Astrocyte (in vitro differentiated cells and primary cell): ENCODE measurements at places on chromosomes 1 and 21.

- H3K36me3 ChIP-seq = no peaks in the 10 kb centered on the region
- no peaks in the 10 kb centered on the region for H3K27me3 ChIP-seq
- H3K4me1 ChIP-seq = peaks cover 3% of the 10 kb centered on the region
- DNase-seq = no peak
These were observed 4.2 kb upstream of the ACADM start for GRCh38 chr1:75720325-75720724.

- H3K27ac ChIP-seq = no peak overlapping the region
- H3K4me3 ChIP-seq = no peak overlapping the region
- no peak for DNase-seq
- peaks cover 13% of the 10 kb centered on the region for H3K27me3 ChIP-seq
These were observed 2.8 kb downstream of the LAPTM5 start for GRCh38 chr1:30754684-30755171.

DNA sequence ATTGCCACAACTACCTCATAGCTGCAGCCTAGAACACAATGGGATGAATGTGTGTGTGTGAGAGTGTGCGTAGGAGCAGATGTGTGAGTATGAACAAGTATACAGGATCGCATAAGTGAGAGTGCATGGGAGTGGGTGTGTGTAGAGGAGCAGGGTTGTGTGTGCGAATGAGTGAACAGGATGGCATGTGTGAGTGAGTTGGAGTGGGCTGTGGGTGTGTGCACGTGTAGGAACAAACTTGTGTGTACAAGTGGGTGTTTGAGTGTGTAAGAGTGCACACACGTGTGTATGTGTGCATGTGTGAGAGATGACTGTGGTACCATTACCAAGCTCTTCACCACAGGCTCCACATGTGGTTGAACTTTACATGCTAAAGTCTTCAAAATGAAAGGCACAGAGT, 175.4 kb upstream of the EDN2 start:
- no peak overlapping the region for H3K4me3 ChIP-seq
- H3K27me3 ChIP-seq = no peaks in the 10 kb centered on the region
- DNase-seq = no peak
- H3K27ac ChIP-seq = no peak overlapping the region
- H3K36me3 ChIP-seq = no peaks in the 10 kb centered on the region

DNA sequence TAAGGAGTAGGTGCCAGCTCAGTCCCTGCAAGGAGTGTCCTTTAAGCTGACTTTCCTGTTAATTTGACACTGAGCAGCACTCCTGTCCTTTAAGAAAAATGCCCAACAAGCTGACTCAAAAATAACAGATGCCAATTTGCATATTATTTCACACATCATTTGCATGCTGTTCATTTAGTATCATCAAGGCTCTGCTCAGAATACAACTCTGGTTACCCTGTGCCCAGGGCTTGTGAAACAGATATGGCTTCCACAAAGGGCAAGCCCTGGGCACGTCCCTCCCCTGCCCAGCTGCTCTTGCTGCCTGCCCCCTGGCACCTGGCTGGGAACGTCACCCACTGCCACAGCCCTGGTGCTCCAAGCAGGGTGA, 10.3 kb downstream of the KCNN3 start:
- DNase-seq = no peak
- no peaks in the 10 kb centered on the region for H3K27me3 ChIP-seq
- no peaks in the 10 kb centered on the region for H3K36me3 ChIP-seq
- H3K27ac ChIP-seq = no peak overlapping the region

DNA sequence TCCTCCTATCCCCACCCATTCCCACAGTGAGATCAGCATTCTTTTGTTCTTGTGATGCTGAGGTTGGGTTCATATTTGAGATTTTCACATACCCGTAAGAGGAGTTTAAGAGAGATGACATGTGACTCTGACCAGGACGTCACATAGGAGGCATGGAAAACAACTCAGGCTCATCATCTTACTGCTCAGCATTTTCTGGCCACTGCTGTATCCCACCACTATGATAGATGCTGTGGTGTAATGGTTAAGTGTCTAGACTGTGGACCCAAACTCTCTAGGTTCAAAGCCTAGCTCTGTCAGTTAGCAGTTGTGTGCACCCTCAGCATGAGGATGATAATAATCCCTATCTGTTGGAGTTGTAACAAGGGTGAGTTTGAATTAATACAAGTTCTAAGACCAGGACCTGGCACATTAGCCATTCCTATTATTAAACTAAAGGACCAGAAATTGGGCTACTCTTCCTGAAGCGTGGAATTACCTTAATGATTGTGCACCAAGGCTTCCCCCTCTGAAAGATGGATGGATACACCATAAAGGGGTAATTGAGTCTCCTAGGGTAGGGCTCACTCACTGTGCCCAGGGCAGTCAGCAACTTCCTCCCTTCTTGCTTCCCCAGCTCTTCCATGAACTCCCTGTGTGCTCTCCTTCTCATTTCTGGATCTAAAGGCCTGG, 40.9 kb downstream of the LGR6 start:
- peak overlapping the region; percentile 82 for H3K27ac ChIP-seq
- peak; percentile 76 for DNase-seq
- no peaks in the 10 kb centered on the region for H3K27me3 ChIP-seq
- no peak overlapping the region for H3K4me3 ChIP-seq
- H3K36me3 ChIP-seq = no peaks in the 10 kb centered on the region

DNA sequence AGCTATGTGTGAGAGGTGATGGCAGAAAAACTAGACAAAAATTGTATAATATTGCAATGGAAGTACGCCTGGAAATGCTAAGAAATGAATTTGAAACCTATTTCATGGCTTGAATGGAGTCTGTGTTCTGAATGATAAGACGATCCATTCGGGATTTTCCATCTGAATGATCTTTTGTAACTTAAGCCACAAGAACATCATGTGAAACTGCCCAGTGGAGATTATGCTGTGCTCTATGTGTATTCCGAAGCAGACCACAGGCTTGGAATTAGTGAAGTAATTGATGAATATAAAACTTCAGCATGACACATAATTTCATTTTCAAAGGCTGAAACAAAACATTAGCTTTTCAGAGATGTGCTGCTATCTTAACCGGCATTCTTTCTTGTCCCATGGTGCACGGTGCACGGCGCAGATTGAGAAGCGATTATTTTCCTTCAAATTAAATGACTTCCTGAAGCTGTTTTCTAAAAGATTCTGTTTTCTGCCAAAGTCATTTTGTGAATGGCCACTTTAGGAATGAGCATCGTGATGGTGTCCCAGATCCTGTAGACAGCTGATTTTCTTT, 652.9 kb downstream of the PLA2G4A start:
- H3K36me3 ChIP-seq = no peaks in the 10 kb centered on the region
- no peak overlapping the region for H3K4me3 ChIP-seq
- DNase-seq = peak; percentile 8
